ENCODE measurements at places on chromosomes 11 and 22.

- DNase-seq = no peak
Observed at GRCh38 chr11:132718711-132719671, 813.3 kb downstream of the OPCML start.

GRCh38 chr11:67640021-67640757, 626 bp upstream of the TBX10 start:
- peak; percentile 73 for DNase-seq

- DNase-seq = peak; percentile 55
Observed at GRCh38 chr11:32312865-32313403, 122.4 kb downstream of the WT1 start.

GRCh38 chr11:57800444-57801182, 39.0 kb downstream of the CTNND1 start:
- DNase-seq = peak; percentile 35

GRCh38 chr22:41787331-41787730, 13.1 kb upstream of the CCDC134 start:
- DNase-seq = no peak

GRCh38 chr22:44459041-44459440, 39.0 kb downstream of the RTL6 start:
- no peak for DNase-seq

DNA sequence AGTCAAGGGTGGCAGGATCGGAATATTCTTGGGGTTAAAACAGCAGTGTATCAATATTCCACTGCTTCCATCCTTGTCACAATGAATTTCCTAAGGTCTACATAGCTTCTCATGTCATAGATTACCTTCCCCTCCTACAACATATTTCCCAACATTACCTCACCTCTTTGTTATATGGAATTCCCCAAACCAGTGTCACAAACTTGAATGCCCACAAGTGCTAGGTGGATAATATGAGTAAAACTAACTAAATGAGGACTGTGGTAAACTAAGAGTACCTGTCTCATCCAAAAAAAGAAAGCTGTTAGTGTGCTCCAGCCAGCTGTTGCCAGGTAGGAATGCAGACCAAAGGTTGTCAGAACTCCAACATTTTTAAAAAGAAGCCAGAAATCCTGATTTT, 17.0 kb upstream of the NUCB2 start:
- no peak for DNase-seq

DNA sequence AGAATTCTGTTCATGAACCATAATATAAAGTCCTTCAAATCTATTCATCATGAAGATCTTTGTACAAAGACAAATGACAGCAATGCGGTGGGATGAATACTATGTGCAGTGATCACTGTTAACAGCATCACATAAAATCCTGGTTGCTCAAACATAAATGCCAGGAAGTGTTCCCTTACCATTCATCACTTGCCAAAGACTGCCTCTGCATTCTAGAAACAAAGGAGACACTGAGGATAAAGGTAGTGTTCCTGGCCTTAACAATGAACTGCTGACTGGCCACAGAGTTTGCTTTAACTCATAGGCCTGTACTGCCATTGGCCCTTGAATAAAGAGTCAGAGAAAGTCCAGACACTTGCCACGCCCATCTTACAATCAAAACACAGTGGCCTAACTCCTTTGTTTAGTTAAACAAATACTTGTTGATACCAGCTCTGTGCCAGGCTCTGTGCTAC, 29.5 kb downstream of the C2CD3 start:
- DNase-seq = no peak

DNA sequence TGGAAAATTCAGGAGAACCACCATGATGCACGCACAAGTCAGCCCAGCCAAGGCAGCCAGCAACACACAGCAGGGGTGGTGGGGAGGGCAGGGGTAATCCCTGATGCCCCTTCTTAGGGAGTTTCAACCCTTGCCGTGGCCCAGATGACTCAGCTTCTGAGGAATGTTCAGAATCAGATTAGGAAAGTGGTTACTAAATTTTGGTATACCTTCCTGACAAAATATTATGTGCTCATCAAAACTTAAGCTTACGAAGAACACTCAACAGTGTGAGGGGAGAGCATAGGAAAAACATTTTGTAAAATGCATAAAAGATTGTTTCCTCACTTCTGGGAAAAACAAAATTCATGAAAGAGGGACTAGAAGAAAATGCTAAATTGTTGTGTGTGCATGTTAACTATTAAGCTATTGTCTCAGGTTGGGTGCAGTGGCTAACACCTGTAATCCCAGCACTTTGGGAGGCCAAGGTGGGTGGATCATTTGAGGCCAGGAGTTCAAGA, 32.1 kb downstream of the SERPIND1 start:
- DNase-seq = no peak

GRCh38 chr22:47449508-47450270, 687.2 kb downstream of the TBC1D22A start:
- DNase-seq = no peak

DNA sequence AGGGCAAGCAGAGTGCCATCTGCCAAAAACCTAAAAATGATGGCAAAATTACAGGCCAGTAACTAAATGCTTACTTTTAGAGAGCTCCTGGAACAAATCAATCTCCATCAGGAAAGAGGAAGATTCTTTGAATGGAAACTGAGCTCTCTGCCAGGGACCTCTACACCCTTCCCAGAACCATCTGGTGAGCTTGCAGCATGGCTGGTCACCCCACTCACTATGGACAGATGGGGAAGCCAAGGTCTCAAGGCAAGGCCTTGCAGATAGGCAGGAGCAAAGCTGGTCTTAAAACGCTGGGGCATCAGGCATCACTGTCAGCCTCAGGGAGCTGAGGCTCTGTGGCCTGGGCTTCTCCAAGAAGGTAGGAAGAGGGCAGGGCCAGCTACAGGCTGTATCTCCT, 36.2 kb downstream of the SERGEF start:
- no peak for DNase-seq

- no peak for DNase-seq
Observed at GRCh38 chr11:16226245-16226644, 130.1 kb downstream of the SOX6 start.

GRCh38 chr22:41725510-41726110, 26.3 kb downstream of the MEI1 start:
- no peak for DNase-seq

- DNase-seq = no peak
Observed at GRCh38 chr11:105811242-105811641, 201.4 kb downstream of the GRIA4 start.

GRCh38 chr11:68379206-68379605, 66.8 kb downstream of the LRP5 start:
- no peak for DNase-seq

DNA sequence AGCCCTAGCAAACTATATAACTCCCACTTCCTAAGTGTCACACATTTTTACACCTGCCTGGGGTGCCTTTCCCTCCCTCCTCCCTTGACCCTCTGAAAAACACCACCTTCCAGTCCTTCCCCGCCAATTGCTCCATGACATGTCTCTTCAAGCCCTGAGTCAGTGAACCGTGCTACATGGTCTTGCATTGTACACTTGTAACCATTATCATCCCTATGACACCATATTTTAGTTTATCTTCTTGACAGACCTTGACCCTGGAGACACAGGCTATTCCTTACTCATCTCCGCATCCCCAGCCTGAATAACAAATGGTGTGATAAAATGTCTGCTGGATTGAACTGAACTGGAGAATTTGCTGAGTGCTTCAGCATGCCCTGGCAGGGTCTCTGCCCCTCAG, 36.9 kb downstream of the TNKS1BP1 start:
- no peak for DNase-seq

- no peak for DNase-seq
Observed at GRCh38 chr22:28146401-28147314, 227.6 kb upstream of the PITPNB start.

GRCh38 chr11:2530131-2530854, 85.5 kb downstream of the KCNQ1 start:
- no peak for DNase-seq

DNA sequence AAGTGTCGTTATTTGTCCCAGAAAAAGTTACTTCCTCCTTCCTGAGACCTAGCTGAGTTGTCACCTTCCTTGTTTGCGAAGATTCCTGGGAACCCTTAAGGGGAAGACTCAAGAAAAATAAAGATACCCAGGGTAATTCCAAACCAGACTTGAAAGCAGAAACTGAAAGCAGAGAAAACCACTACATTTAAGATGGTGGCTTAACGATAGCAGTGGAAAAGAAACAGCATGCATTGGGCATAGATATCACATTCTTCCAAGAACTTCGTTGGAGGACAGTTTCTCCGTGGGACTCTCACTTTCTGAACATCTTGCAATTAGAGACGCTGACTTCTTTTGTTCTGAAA, 89.1 kb downstream of the FAM76B start:
- no peak for DNase-seq

GRCh38 chr11:129265125-129265788, 73.1 kb upstream of the ARHGAP32 start:
- DNase-seq = no peak

- no peak for DNase-seq
Observed at GRCh38 chr11:132779497-132779896, 752.8 kb downstream of the OPCML start.

DNA sequence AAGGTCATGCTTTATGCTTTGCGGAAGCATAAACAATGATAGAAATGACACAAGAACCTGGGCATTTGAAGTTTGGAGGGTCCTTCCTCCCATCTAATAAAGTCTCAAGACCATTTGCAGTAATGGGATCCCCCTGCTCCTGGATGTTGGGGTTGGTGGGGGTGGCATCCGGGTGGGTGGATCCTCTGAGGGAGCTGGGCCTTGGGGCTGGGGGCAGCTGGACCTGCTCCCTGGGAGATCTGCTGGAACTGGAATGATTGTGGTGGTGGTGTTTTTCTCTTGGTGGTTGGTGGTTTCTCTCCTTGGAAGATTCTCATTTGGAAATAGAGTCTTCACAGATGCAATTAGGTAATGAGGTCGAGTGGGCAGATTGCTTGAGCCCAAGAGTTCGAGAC, 2.2 kb upstream of the NAP1L4 start:
- DNase-seq = no peak

DNA sequence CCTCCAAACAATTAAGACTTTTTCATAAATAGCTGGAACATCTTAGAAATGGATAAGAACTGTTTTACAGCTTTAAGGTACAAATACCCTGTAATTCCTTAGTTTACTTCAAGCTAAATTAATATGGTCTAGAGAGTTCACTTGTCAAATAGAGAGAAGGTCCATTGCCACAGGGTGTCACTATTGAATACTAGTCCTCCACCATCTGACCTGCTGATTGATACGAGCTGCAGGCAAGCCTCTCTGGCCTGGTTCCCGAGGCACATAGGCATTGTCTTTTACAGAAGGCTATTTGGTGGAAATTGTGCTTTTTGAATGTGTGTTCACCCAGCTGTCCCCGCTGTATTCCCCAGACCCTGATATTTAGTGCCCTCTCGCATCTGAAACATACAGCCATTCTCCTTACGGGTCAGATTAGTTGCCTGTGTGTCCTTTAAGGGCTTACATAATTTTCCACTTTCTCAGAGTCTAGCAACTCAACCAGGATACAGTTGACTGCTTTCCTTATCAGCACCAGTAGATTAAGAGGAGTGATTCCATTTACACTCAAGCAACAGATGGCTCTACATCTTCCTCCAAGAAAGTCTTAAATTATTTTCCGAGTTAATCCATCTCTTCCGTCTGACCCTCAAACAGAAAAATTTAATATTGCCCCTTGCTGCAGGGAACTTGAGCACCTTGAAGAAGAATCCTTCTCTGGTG, 788.8 kb upstream of the FAT3 start:
- no peak for DNase-seq

DNA sequence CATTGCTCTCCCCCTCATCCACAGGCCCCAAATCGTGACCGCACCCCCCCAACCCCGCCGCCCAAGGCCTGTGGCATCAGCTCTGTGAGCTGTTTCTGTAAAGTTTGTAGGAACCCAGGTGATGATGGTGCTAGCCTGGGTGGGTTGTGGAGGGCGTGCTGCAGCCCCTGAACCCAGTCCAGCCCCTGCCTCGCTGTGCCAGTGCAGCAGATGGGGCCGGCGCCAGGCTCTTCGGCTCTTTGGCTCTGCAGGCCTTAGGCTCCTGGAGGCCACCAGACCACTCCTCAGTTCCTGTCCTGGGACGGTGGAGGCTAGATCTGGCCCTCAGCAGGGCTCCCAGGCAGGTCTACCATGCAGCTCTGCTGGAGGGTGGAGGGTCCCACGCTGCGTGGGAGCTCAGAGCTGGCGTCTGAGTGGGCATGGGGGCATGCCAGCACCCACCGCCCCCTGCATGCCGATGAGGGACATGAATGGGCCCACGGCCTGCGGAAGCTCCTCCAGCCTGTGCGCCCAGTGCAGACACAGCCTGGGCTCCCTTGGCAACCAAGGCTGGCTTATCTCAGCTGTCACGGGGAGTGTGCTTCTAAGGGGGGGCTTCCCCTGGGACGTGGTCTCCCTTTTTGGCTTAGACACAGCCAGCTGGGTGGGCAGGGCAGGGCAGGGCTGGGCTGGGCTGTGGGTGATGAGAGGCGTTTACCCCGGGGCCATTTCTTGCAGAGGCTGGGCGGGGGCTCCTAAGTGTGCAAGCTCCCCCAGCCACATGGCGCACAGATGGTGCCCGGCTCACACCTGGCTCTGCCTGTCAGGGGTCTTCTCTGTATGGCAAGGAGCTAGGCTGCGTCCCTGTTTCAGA, 1187.6 kb downstream of the BRD1 start:
- no peak for DNase-seq

DNA sequence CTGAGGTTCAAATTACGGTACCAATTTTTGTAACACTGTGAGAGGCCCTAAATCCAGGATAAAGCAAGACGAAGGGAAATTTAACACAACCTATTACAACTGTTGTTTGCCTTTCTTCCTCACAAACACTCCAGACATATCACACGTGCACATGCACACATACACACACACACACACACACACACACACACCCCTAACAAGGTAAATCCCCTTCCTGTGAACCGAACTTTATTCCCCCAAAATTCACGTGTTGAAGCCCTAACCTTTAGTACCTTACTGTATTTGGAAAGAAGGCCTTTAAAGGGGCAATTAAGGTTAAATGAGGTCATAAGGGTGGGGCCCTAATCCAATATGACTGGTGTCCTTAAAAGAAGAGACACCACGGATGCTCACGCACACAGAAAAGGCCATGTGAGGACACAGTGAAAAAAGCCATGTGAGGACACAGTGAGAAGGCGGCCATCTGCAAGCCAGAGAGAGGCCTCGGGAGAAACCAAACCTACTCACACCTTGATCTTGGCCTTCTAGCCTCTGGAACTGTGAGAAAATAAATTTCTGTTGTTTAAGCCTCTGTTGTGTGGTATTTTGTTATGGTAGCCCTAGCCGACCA, 1.8 kb downstream of the SERGEF start:
- no peak for DNase-seq

DNA sequence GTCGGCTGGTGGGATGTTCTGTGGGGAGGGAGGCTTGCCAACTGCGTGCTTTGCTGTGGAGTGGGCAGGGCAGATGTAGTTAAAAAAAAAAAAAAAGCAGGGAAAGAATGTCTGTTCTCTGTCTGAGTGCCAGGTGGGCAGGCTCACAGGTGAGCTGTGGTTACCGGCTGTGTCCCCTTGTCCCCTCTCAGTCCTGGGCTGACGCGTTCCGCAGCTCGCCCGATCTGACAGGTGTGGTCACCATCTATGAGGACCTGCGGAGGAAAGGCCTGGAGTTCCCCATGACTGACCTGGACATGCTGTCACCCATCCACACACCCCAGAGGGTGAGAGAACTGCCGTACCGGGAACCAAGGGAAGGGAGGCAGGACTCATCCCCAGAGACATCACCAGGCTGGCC, 23.6 kb downstream of the TOM1 start:
- DNase-seq = no peak
